ENCODE measurements at places on chromosomes 3 and 15.

GRCh38 chr3:16173283-16174025 lies 1.0 kb upstream of the GALNT15 start:
- DNase-seq: no peak

DNA sequence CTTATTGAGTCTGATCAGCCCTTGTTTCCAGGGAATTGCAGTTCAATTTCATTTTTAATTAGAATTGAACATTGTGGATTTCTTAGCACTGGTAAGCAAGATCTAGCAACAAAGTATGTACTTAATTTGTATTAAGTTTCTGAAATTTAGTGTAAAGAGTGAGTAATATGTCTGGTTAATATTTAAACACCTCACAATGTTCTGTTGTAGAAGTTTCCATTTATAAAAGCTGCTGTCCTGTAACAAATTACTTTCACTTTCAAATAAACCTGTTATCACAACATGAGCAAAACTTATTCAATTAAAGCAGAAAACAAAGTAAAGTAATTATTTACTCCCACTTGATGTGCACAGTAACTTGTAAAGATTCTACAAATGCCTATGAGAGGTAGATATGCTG lies 448.5 kb downstream of the NAALADL2 start:
- DNase-seq: no peak

DNA sequence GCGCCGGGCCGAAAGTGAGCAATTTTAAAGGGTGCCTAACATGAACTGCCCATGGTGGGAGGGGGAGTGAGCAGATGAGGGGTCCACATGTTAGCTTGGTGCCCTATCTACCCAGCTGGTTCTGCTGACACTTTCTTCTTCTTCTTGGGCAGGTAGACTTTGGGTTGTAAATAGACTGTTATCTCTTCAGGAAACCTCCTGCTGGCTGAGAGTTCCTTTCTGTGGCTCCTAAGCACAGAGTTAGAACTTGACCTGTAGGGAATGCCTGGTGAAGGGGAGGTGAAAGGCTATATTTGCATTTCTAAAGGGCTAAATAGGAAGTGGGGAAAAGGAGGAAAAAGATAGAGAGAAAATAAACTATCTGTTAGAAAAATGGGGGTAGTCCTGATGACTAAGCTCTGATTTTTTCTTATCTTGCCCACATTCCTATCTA lies 521.4 kb upstream of the TGFBR2 start:
- no peak for DNase-seq

GRCh38 chr3:196320137-196320536 lies 2.1 kb upstream of the DYNLT2B start:
- no peak for DNase-seq

- DNase-seq: no peak
Observed at GRCh38 chr3:54123003-54123775, 837 bp downstream of the CACNA2D3 start.

GRCh38 chr15:48887144-48887543 lies 9.2 kb downstream of the EID1 start:
- DNase-seq: no peak

DNA sequence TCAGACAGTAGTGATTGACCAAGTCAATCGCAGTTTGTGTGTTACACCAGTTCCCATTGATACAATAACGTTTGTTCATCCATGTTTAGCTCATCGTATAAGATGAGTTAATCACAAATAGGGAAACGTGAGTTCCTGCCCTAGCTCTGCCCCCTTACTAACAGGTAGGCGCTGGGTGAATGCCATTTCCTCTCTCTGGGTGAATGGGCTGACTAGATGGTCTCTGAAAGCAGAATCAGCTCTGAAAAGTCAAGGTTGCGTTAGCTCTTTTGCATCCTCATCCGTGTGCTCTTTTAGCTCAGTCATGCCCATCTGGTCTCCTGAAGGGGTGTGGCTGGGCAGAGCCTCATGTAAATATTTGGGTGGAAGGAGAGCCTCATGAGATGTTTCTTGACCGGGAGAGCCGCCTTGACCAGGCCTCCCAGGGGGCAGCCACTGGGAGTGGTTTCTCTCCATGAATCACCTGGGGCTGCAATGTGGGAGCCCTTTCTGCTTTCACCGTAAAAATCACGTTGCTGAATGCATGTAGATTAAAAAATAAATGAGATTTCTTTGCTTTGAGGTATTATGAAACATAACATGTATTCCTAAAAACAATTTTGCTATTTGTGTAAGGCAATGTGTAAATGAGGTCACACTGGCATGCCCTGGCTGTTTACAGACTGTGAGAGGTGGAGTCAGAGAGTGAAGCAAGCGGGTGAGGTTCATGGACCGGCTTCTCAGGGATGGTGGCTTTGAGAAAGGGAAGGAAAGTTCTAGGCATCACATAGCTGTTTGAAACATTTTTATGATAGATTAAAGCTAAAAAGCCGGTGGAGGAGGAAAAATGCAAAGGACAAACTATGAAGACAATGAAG lies 108.4 kb upstream of the RASGRP1 start:
- peak; percentile 35 for DNase-seq

DNA sequence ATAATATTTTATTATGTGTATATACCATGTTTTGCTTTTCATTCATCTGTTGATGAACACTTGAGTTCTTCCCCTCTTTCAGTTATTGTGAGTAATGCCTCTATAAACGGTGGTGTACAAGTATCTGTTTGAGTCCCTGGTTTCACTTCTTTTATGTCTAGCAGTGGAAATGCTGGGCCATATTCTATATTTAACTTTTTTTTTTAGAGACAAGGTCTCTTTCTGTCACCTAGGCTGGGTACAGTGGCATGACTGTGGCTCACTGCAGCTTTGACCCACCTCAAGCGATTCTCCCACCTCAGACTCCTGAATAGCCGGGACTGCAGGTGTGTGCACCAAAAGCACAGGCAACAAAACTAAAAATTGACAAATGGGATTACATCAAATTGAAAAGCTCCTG lies 19.9 kb downstream of the GOLM2 start:
- no peak for DNase-seq

GRCh38 chr3:179308001-179308400 lies 14.8 kb upstream of the ZNF639 start:
- DNase-seq: no peak

DNA sequence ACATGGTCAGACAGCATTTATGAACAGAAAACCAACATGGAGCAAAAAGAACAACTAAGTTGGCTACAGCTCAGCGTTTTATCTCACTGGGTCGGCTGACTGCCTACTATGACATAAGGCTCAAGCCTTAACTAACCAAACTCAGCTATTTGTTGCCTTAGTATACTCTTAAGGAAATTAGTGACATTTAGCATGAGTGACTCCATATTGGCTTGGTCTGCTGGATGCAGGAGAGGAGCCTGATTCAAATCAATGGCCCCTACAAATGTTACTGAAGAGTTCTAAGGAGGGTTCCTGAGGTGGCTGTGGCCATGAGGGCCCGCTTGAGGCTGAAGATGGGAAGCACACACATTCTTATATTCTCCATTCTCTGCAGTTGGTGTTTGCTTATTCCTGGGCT lies 20.1 kb upstream of the ALDH1L1 start:
- DNase-seq: no peak

- peak; percentile 21 for DNase-seq
Observed at GRCh38 chr3:48558493-48559134, 2.0 kb upstream of the PFKFB4 start.

DNA sequence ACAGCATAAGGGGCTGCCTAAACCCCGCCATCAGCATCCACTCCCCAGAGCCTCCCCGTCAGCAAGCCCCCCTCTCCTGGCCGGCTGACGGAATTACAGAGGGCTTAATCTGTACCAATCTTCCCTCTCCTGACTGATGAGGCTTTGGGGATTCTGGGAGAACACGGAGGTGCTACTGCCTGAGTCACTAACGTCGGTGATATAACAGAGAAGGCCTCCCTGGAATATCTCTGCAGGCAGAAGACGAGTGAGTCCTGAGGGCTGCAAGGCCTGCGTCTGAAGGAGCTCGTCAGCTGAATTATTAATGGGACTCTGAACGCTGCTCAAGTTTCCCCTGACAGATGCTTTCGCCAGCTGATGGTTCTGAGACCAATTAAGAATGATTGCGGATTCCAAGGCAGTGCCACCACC lies 147.7 kb downstream of the XXYLT1 start:
- no peak for DNase-seq

DNA sequence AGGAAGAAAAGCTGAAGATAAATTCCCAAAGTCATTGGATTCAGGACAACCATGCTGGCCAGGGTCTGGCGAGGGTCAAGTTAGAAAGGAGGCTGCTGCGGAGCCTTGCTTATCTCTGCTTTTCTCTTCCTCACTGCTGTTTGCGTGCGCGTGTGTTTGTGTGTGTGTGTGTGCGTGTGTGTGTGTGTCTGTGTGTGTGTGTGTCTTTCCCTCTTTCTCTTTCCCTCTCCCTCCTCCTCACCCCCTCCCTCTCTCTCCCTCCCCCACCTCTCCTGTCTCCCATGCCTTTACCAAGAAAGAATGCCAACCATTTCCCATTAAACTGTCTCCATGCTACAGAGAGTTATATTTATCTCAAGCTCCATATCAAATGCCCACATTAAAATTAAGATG lies at the start of gene COLQ:
Gene COLQ, minus strand, starts transcription at position 134 of the 393 bp plus-strand sequence. Its CDS starts 81 bp downstream, at position 53.
- DNase-seq: peak; percentile 9

- no peak for DNase-seq
Observed at GRCh38 chr3:5186858-5187155, 700 bp upstream of the EDEM1 start.

DNA sequence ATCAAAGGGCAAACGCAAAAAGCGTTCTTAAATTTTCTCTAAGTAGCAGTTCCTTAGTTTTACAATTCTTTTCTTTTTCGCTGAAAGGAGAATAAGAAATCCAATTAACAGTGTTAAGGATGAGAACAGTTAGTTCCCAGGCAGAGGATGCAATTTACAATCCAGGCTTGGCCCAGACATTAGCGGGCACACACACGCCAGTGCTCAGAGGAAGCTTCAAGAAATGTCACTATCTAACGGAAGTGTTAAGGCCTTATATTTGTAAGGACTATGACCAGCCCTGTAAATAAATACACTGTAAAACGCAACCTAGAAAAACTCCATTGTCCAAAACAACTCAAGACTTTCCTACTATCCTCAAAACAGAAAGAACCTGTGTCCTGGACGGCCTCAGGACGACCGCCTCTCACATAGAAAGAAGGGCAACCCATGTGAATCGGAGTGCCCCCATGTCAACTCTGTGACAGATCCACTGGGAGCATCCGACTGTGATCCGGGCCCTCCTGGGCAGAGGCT lies 1.3 kb downstream of the ACAP2 start:
- no peak for DNase-seq

- DNase-seq: peak; percentile 39
Observed at GRCh38 chr3:63980830-63981498, 42.3 kb downstream of the PSMD6 start.

DNA sequence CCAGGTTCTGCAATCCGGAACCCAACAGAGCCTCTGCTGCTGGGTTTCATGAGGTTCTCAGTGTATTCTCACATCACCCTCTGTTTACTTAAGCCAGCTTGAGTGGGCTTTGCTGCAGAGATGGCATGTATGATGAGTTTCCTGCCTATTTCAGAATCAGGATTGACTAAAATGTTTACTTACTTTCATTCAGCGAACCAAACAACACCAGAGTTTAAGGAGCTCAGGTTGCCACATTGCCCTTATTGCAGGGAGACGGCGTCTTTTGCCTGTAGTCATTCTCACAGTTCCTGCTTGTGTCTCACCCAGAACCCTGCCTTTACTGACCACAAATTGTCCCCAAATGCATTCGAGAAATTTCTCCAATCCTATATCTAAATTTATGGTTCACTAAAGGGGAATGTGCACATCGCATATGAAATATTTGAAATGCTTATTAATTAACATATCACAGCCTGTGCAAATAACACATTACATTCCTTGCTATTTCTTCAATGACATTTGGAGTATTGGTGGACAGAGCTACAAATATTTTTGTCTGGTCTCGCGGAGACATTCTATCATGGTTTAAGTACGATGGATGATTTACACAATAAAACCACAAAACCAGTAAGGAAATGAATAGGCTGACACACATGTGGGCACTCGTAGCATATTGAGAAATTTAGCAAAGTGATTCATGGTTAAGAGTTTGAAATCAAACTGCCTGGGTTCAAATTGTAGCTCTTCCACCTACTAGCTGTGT lies 377.2 kb upstream of the CFAP20DC start:
- DNase-seq: no peak

GRCh38 chr15:77807115-77807514 lies 174.4 kb upstream of the LINGO1 start:
- no peak for DNase-seq

- DNase-seq: no peak
Observed at GRCh38 chr3:66642484-66642883, 141.7 kb upstream of the LRIG1 start.

DNA sequence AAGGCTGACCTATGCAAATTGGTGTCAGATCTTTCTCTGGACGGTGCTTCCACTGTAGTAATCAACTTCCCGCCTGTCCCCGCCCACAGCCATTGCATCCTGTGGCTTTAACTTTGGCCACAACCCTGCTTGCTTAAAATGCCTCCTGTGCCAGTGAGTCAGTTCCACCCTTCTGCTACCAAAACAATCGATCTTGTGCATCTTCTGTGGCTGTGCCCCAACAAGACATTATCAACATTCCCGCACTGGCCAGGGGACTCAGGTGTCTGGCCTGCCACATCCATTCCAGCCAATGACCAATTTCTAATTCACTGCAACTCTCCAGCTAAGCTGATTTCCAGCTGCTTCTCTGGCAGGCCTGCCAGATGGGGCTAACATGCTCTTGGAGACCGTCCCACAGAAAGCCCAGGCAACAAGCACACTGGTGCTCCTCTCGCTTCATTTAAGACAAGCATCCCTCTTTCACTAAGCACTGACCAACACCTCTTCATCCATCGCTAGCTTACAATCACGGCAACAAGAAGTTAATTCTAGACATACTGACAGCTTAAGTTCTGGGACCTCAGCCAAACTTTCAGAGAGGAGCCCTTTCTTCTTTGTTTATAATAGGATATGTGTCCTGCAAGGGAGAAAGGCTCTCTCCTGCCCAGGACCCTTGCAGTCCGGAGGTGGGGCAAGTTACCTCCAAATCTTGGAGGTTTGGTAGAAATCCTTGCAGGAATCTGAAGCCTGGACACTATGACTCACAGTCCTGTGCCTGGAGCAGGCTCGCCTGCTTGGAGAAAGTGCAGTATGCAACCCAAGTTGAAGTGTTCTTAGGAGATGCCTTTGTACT lies 6.7 kb downstream of the CA12 start:
- DNase-seq: no peak

- DNase-seq: no peak
Observed at GRCh38 chr15:58556541-58556940, 124.8 kb downstream of the LIPC start.

- DNase-seq: no peak
Observed at GRCh38 chr15:41256577-41257038, 25.5 kb downstream of the CHP1 start.

DNA sequence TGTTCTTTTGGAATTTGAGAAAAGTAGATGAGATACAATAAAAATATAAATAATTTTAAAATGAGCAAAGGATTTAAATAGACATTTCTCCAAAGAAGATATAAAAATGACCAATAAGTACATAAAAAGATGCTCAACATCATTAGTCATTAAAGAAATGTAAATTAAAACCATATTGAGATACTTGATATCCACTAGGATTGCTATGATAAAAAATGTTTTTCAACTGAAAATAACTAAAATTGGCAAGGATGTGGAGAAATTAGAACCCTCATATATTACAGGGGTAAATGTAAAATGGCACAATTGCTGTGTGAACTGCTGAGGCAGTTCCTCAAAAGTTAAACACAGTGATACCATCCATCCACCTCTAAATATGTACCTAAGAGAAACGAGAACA lies 38.8 kb downstream of the LRRFIP2 start:
- no peak for DNase-seq

Data from CD4-positive, alpha-beta T cell treated with Interleukin-4 for 1 hour (primary cell).